ENCODE measurements at places on chromosomes 16 and 17.

DNA sequence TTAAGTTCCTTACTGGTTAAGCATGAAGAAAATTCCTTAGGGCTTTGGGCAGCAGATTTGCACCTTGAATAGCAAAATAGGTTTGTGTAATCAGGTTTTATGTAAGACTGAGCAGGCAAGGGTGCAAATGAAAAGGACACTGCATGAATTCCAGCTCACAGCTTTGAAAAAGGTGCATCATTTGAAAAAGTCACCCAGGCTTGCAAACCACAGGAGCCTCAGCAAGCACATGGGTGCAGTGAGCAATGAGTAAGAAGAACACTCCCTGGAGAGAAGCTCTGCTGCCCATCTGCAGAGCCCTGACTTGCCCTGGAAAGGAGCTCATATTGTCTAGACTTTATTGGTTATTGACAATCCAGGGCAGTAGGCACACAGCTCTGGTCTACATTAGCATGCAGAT is 165.6 kb upstream of the KCNJ16 start:
- no peak for DNase-seq

- DNase-seq: no peak
These were observed 25.0 kb upstream of the SBK1 start for GRCh38 chr16:28267356-28267755.

- DNase-seq: no peak
These were observed 32.2 kb downstream of the ARHGAP44 start for GRCh38 chr17:12821376-12821940.

- no peak for DNase-seq
These were observed 2.9 kb downstream of the RDM1 start for GRCh38 chr17:35927714-35928113.

- no peak for DNase-seq
These were observed 2.9 kb upstream of the CARMIL2 start for GRCh38 chr16:67641779-67642708.

- no peak for DNase-seq
These were observed 14.6 kb downstream of the SLC46A1 start for GRCh38 chr17:28391401-28391800.

DNA sequence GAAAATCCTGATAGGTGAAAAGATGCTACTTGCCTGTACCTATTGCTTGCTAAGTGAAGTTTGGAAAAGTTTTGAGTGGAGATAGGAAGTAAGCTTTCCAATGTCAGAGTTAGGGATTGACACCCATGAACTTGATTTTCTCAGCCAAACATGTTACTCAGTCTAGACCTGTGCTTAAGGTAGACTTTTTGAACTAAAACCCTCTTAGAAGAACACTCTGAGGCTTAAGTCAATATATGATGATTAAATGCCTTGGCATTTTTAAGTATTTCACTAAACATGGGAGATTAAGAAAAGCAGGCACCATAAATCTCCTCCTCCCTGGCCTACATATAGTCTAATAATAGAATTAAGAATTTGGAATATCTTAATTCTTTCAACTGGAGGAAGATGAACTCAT is 785.6 kb upstream of the SOX9 start:
- no peak for DNase-seq

GRCh38 chr16:17203424-17203823 is 267.3 kb downstream of the XYLT1 start:
- DNase-seq: no peak

GRCh38 chr16:50695017-50696000 is 1.9 kb downstream of the NOD2 start:
- DNase-seq: no peak

- DNase-seq: no peak
These were observed 126.9 kb downstream of the PARN start for GRCh38 chr16:14502932-14503741.

DNA sequence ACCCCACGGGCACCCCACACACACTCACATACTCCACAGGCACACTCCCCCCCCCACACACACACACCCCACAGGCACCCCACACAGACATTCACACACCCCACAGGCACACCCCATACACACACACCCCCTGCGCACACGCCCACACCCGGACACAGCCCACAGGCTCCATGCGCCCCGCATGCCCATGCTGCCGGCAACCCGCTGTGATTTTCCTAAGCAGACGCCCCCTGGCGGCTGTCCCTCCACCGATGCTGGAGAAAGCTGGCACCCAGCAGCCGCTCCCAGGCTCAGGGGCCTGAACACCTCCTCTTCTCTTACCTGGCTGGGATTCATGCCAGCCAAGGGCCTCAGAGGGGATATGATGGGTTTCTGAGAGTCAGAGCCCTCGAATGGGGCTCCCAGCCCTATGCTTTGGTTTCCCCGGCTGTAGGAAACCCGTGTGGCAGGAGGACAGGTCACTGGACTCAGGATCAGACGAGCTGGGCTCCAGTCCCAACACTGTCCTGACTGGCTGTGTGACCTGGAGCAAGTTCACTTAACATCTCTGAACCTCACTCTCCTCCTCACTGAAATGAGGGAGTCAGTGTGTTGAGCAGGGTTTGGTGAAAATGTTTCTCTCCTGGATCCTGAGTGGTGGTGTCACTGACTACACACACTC is 19.6 kb upstream of the TNFRSF13B start:
- DNase-seq: peak; percentile 74

DNA sequence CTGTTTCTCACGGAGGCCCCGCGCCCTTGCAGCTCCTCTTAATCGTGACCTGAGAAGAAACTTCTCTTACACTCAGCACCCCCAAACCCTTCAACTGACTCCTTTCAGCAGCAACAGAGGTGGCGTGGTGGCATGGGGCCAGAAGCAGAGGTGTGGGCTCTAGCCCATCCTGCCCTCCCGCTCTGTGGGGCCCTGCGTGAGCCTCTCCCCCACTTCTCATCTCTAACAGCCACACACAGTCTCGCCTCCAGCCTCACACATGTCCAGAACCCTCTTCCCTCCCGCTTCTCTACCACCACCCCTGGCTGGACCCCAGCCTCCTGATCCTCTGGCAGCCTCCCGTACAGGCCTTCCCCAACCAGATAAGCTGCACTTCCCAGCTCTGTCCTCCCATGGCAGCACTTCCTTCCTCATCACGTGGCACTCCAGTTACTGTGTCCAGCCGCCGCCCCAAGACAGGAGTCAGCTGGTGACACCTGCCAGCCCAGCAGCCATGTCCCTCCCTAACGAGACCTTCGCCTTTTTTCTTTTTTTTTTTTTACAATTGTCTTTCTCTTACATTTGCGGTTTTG is 30.5 kb downstream of the NSMCE1 start:
- peak; percentile 50 for DNase-seq

GRCh38 chr17:73474370-73474988 is 162.7 kb upstream of the CDC42EP4 start:
- DNase-seq: no peak

DNA sequence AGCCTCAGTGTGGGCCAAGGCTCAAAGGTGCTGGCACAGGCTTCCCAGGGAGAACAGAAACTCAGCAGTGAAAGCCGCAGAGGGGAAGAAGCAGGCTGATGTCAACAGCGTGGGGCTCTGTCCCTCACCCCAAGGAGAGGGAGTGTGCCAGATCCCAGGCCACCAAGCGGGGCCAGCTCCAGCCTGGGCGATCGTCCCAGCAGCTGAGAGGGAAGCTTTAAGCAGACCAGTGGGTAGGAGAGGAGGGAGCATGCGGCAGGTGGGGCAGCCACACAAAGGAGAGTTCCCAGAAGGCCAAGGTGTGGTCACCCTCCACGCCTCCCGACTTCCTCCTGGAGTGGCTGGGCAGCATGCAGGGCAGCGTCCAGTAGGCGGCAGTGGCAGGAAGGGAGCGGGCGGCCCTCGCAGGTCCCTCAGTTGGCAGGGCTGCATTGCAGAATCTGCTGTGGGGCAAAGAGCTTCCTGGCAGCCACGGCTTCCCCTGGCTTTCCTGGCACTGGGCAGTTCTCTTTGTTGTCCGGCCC is 6.0 kb downstream of the SYNGR2 start:
- DNase-seq: no peak

- DNase-seq: no peak
These were observed 47.1 kb downstream of the COX10 start for GRCh38 chr17:14116263-14117024.

DNA sequence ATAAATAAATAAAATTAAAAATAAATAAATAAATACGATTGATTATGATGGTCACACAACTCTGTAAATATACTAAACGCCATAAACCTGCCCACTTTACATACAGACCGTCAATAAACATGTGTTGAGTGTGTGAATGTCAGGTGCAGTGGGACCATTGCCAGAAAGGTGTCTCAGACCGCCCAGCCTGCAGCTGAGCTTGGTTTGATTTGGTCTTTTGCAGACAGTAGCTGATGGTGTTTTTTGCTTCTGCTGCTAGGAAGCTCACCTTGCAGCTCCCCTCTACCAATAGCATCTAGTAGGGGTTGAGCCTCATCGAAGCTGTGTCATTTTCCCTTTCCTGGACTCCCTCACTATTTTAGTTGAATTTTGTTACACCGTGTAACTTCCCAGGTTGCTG is 23.5 kb downstream of the UBALD1 start:
- DNase-seq: no peak

DNA sequence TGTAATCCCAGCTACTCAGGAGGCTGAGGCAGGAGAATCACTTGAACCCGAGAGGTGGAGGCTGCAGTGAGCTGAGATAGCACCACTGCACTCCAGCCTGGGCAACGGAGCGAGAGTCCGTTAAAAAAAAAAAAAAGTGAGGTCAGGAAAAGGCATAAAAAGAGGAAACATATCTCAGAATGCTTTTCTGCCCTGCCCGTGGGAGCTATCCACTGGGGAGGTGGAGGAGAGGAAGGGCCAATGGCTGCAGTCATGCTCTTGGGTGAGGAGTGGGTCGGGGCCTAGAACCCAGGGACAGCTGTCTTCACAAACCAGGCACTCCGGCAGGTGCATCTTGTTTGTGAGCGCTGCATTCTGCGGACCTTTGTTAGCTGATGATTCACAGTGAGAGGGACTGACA is 60.0 kb upstream of the CDC42EP4 start:
- DNase-seq: no peak

- no peak for DNase-seq
These were observed 154.3 kb upstream of the ZFHX3 start for GRCh38 chr16:73202161-73202729.

- no peak for DNase-seq
These were observed 27.3 kb upstream of the RNPS1 start for GRCh38 chr16:2295056-2295798.

All from activated gamma-delta T cell treated with Interleukin-2 at 50 U/mL for 16 hours (primary cell).